ENCODE measurements at places on chromosomes 4 and X.

DNA sequence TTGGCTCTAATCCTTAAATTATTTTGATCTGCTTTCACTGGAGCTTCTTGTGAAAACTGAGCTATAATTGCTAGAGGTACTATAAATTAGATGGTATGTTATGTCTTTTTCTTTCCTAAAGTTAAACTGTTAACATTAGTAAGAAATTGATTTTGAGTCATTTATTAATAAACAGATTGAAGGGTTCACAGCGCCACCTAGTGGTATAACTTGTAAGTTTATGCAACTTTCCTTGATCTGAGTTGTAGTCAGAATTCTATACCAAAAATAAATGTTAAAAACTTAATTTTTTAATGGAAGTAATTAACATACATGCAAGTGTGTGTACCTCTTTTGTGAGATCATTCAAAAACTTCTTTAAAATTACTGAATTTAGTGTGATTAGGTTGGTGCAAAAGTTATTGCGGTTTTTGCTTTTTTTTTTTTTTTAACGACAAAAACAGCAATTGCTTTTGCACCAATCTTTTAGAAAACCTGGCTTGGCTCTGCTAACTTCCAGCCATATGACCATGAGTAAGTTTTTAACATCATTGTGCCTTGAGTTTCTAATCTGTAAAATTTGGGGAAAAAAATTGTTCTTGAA lies 151.5 kb downstream of the CENPC start:
- no peak for DNase-seq

- no peak for DNase-seq
These were observed 735.8 kb downstream of the RPA4 start for GRCh38 chrX:97619499-97619898.

GRCh38 chrX:147738265-147738664 lies 173.5 kb upstream of the FMR1 start:
- no peak for DNase-seq

DNA sequence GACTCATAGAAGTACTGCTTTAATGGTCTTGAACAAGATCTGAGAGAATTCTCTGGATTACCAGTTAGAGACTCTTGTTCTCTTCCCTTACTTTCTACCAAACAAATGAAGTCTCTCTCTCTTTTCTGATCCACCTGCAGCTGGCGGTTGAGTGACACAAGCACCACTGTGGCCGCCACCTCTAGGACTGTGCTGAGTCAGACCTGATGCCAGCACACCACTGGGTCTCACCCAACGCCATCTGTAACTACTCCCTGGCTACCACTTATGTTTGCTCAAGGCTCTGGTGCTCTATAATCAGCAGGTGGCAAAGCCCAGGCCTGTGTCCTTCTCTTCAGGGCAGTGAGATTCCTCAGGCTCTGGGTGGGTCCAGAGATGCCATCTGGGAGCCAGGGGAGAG lies 1173.5 kb downstream of the RPA4 start:
- no peak for DNase-seq

Measured in activated T-helper 1 cell treated with anti-CD3 and anti-CD28 coated beads, Interleukin-2, amount 50 U/mL, for 16 hours (primary cell).